ENCODE measurements at places on chromosomes 6 and 20. TPM values are rescaled to one million over a fixed set of nuclear protein-coding genes. Genes with fewer than 3 reads are reported as not detected.
A peak's percentile ranks its signal among the peaks of the same experiment; 100 is the strongest.

- DNase-seq: no peak
Measured at GRCh38 chr20:49278818-49279676, 1.2 kb upstream of the ZNFX1 start.

- DNase-seq: no peak
Measured at GRCh38 chr6:98824162-98824901, 10.0 kb upstream of the POU3F2 start.

DNA sequence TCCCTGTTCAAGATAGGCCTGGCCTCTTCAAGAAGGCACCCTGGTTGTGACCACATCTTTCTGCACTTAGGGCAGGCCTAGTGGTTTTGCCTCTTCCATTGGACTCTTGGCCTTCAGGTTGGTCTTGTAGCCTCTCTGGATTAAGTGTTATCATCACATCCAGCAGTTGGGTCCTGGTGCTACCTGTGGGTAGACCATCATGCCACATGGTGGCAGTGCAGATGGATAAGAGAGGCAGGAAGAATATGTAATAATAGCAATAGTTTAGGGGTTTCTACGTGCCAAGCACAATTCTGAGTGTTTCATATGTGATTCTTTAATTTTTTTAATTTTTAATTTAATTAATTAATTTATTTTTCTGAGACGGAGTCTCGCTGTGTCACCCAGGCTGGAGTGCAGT is 28.5 kb upstream of the SNRPB2 start:
- peak; percentile 6 for DNase-seq

The HLA-DOA gene
- not detected for total RNA-seq

DNA sequence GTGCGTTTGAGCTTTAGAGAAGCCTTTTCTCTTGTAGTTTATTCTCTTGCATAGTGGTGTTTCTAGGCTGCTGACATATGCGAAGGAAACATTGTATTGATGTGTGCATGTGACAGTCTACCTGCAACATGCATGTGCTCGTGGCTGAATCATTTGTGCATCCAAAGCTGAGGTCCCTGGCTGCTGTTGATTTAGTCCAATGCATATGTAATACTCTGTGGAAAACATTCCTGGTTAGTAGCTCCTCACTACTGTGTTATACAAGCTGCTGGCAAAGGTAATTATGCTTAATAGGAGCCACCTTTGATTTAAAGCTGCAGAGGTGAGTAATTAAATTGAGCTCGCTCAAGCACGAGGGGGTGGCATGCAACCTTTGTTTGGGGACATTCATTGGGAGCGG is 24.5 kb downstream of the TSHZ2 start:
- DNase-seq: no peak

The SLC17A4 gene
- total RNA-seq: not detected

GRCh38 chr20:49811825-49812506 is 662 bp upstream of the SLC9A8 start:
- DNase-seq: no peak

DNA sequence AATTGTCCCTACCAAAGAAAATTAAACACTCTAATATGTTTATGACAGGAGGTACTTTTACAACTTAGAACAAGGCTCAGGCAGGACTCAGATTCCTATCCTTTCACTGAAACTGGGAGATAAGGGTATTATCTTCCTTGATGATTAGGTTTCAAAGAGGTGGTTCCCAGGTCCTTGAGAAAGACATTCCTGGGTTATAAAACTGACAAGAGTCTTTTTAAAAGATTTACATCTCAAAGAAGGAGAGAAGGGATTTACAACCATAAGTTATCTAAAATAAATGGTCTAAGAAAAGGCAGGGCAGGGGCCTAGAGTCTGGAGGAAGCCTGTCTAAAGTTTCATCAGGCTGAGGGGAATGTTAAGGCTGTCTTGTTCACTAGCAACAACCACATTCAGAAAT is 1492.5 kb downstream of the HACE1 start:
- no peak for DNase-seq

The CPXM1 gene
- not detected for total RNA-seq

DNA sequence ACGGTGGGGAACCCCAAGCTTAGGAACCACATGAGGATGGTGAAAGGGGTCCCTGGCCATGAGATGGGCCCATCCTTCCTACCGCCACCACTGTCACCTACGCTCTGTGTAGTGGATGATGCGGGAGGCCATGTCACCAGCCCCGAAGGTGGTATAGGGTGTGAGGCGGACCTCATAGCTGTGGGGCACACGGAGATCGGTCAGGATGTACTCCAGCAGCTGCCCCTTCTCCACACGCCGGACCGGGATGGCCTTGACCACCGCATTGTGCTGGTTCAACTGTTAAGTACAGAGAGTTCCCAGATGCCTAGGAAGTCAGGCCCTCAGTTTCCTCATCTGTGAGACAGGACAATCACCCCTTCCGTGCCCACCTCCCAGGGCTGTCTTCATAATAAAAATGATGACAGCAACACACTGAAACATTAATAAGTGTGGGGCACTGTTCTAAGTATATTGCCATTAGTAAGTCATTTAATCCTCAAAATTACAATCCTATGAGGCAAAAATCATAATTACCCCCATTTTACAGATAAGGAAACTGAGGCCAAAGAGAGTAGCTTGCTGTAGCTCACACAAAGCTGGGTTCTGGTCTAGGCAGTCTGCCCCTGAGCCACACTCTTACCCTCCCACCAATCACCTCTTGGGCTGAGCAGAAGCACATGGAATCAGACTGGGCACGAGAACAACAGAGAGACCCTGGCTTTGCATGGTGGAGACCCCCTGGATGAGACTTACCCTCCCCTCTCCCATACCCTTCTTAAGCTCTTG is 51.4 kb downstream of the MDGA1 start:
- no peak for DNase-seq

- peak; percentile 20 for DNase-seq
Measured at GRCh38 chr6:6315660-6316059, 4.8 kb downstream of the F13A1 start.

GRCh38 chr6:151514000-151514730 is 20.3 kb downstream of the CCDC170 start:
- DNase-seq: no peak
